ENCODE measurements at places on chromosomes 4 and X.
A peak's percentile ranks its signal among the peaks of the same experiment; 100 is the strongest.

- peak; percentile 26 for DNase-seq
Observed at GRCh38 chr4:41989994-41990364, 351 bp upstream of the SLC30A9 start.

- DNase-seq, result no peak
Observed at GRCh38 chrX:151013164-151013743, 30.1 kb downstream of the HMGB3 start.

DNA sequence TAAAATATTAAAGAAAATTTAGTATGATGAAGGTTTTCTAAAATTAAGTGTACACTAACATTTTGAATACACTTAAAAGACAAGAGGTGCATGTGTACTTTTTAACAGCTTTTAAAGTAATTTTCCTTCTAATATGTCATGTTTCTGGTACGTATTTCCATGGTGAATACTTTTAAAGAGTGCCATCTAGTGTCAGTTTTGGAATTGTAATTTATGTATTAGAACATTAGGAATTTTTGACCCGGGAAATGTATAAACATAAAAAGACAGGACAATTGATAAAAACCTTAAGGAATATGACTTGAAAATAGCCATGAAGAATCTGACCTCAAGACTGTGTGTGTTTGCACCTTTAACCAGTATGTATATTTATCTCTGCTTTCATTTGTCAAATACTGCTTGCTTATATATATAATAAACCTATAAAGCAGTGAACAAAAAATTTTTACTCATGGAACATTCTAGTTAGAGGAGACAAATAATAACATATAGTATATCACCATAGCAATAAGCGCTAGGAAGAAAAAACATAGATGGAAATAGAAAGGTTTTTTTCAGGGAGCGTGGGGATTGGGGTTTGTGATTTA is 7.2 kb downstream of the GSTCD start:
- peak; percentile 33 for DNase-seq

DNA sequence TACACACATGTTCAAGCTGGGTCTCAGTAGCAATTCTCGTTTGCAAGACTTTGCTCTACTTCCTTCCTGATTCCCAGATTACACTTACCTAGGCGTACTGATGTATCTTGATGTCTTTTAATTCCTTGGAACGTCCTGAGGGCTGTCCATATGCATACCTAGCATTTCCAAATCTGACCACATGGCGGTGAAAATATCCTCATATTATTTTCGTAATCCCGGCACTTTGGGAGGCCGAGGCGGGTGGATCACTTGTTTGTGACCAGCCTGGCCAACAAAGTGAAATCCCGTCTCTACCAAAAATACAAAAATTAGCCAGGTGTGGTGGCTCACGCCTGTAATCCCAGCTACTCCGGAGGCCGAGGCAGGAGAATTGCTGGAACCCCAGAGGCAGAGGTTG is 1786.3 kb upstream of the TENM3 start:
- no peak for DNase-seq

DNA sequence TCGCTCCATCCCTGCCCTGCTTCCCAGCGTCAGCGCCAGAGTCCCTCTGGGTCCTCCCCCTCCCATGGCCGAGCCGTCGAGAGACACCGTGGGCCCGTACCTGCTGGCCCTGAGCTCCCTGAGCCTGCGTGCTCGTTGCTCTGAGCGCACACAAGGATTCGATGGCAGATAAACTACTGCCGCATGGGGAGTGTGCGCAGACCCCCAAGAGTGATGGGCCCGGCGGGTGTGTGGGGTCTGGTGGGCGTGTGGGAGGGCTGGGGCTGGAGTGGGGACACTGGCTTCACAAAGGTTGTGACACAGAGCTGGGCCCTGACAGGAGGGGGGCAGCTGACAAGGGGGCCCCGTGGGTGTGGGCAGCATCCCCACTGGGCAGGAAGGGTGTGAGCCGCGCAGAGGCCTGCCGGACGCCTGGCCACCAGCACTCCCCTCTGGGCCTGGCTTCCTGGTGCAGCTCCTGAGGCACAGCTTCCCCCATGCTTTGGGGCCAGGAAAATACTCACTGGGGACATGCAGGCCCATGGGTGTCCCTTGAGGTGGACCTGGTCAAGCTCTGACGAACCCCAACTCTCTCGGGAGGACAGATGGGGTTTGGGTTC is 4.8 kb upstream of the RGS12 start:
- no peak for DNase-seq

DNA sequence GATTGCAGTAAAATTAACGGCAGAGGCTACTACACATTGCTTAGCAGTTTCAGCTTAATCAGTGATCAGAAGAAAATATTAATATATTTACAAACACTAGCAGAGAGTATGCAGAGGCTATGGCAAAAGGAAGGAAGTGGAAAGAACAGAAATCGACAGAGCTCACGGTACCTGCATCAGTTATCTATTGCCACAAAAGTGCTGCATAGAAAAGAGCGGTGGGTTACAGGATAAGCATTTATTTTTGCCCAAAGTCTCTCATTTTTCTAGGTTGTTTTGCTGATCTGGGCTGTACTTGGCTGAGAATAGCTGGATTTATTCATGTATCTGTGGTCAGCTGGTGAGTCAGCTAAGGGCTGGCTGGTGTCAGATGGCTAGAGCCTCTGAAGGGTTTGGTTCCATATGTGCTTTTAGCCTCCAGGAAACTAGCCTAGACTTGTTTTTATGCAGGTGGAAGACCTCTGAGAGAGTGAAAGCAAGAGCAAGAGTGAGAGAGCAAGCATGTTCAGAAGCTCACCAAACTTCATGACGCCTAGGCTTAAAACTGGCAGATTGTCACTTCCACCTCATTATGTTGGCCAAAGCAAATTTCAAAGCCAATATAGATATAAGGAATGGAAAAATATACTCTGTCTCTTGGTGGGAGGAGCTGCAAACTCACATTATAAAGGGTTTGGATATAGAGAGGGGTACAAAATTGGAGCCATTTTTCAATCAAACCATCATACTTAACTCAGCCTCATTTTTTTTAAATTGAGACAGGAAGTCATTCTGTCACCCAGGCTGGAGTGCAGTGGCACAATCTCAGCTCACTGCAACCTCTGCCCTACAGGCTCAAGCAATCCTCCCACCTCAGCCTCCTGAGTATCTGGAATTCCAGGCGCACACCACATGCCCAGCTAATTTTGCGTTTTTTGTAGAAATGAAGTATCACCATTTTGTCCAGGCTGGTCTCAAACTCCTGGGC is 153.2 kb upstream of the RPL34 start:
- no peak for DNase-seq

DNA sequence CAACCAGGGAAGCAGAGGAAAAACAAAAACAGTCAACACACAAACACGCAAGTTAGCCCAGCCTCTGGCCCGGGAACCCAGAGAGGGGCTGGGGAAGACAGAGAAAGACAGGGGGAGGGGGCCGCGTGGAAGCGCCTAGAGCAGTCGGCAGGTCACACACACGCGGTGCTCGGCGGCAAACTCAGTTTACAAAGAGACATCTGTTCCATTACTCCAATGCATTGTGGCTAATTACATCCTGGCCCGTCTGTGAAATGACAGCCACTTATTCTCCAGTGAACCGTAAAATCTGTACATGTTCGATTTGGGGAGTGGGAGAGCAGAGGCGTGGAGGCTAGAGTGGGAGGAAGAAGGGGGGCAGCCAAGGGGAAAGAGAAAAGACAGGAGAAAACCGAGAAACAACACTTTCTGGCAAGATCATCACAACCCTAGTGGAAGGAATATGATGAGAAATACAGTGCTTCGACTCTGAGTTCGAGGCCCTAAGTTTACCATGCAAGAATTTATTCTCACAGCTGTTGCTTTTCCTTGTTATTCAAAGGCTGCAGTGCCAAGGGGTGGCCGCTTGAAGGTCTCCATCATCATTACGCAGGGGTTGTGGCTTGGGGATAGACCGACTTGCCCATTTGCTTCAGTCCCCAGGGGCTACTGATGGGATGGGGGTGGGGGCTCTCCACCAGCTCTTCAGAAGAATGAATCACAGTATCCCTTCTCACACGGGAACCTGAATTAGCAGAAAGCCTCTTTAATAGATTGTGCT is 167.7 kb downstream of the MGST2 start:
- DNase-seq, result peak; percentile 87

DNA sequence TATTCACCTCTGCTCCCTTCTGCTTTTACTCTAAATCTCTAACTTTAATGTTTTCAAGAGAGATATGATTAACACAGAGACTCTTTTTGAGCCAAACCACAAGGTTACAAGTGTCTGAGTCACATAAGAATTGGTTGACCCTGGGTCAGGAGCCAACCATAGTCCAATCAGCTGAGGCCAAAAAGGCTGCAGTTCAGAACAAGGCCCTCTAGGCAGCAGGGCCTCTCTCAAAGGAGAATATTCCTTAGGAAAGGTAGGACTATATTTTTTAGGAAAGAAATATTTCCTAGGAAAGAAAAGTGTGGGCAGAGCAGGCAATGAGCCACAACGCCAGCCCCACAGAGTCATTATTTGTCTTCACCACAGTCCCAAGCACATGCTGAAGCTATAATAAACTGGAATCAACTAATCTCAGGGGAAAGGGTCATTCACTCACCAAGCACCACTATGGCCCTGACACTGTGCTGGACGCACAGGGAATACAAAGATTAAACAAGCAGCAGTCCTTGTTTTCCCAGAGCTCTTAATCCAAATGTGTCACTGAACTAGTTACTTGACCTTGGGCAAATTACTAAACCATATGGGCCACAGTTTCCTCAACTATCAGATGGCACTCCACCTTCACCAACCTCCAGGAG is 2.2 kb downstream of the ATP8A1 start:
- no peak for DNase-seq

DNA sequence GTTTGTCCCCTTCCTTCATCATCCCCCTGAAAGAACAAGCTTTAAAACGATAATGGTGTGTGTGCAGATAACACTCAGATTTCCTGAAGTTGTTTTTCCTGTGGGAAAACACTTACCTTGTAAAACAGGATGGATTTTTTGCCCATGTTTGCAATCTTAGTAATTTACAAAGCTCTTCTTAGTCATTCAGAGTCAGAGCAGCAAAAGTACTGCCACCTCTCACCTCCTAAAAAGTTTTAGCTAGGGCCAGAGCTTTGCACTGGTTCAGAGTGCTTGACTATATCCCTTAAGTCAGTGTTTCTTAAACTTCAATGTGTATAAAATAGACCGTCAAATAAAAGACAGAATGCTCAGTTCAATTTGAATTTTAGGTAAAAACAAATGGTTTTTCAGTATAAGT is 62.3 kb downstream of the NKX6-1 start:
- no peak for DNase-seq

GRCh38 chr4:2057382-2058065 is 1.6 kb upstream of the NAT8L start:
- no peak for DNase-seq

GRCh38 chr4:153531976-153532626 is 65.9 kb downstream of the TMEM131L start:
- no peak for DNase-seq

GRCh38 chr4:147732518-147733235 is 789 bp downstream of the ARHGAP10 start:
- peak; percentile 11 for DNase-seq

- no peak for DNase-seq
Observed at GRCh38 chr4:107808572-107808971, 16.2 kb upstream of the SGMS2 start.

DNA sequence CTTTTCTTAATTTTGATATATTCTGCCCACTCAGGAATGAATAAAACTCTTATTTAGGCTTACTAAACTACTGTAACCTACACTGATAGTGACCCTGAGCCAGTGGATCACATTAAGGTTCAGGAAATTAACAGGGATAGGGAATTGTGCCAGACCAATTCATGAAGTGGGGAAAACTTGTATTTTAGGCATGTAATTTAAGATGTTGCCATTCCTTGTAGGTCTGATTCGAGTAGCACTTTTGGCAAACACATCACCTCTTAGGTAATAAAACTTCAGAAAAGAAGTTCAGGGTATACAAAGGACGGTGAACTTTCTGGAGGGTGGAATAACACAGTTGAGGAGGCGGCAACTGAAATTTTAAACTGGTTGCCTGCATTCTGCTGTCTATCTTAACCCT is 54.9 kb downstream of the MND1 start:
- no peak for DNase-seq

DNA sequence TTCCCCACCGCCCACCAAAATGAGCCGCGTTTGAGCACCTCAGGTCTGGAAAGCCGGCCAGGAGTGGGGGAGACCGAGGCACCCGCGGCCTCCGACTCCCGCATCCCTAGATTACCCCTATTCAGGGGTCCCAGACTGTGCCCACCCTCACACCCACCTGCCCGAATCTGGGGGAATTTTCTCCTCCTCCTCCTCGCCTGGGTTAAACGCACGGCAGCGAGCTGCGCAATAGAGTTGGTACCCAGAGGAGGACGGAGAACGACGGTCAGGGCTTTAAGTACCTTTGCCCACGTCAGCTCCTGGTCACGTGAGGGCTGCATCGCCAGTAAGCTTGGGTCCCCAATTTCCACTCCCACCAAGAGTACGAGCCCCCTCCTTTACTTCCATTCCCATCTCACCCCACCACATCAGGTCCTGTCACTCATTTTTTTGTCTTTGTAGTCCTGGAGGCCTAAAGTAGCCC is at the start of gene ARMCX2:
TSS of gene ARMCX2 (minus strand) at position 250 of the 463 bp plus-strand sequence. CDS start 2,262 bp downstream, outside the sequence.
- DNase-seq, result peak; percentile 76

GRCh38 chr4:108849611-108850168 is 86.8 kb upstream of the ETNPPL start:
- DNase-seq, result no peak

GRCh38 chr4:113776679-113777078 is 15.1 kb upstream of the CAMK2D start:
- no peak for DNase-seq

DNA sequence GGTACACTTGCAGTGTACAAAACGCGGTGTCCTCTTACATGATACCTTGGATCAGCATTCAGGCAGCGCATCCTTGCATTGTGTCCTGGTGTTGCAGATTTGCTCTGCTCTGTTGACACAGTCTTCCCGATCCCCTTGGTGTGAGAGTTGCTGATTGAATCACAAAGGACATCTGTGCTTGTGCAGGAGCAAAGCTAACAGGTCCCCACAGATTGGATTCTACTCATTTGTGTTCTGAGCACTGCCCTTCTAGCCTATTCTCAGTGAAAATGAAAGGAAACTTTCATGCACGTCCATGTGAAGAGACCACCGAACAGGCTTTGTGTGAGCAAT is 171.4 kb downstream of the FRMPD4 start:
- no peak for DNase-seq

- no peak for DNase-seq
Observed at GRCh38 chr4:13267091-13267490, 217.0 kb downstream of the RAB28 start.

DNA sequence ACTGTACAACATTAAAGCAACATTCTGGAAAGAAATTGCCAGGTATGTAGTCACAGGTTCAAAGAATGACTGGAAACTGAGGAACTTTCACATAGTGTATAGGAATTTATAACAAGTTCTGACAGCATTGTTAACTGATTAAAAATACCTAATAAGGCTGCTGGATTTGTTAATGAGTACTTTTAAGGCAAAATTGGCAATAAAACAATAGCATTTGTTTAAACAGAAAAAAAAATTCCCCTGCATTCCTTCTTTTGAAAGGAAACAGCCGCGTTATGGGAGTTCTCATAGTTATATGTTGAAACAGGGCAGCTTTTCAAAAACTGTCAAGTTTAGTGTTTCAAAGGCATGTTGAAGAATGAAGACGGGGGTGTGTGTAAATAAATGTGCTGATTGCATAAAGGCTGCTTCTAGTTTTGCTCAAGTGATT is 282.5 kb upstream of the FAT1 start:
- no peak for DNase-seq
